ENCODE measurements at places on chromosomes 13 and 19.

- no peak for DNase-seq
These were observed 12.4 kb downstream of the TNFSF13B start for GRCh38 chr13:108281901-108282300.

DNA sequence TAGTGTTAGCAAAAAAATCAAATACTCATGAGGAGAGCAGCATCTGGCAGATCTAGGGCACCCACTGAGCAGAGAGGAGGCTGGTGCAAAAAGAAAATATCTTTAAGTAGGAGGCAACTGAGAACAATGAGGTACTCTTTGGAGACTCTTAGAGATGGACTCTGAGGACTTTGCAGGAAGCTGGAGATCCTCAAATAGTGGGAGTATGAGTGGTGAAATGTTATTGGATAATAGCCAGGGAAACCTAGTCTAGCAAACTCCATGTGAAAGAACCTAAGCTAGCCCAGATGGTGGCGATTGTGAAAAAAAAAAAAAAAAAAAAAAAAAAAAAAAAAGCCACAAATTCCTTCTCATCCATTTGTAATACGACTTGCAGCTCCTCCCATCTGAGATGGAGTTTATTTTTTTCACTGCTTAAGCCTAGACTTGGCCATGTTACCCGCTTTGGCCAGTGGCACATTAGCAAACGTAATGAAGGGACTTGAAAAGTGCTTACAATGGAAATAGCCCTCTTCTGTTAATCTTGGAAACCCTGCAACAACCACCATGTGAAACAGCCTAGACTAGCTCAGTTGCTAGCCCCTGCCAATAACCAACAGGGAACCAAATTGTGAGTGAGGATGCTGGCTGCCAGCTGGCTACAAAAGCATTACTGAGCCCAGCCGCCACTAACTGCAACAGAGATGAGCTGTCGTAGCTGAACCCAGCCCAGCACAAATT lies 476.2 kb downstream of the KLF12 start:
- DNase-seq = peak; percentile 35

DNA sequence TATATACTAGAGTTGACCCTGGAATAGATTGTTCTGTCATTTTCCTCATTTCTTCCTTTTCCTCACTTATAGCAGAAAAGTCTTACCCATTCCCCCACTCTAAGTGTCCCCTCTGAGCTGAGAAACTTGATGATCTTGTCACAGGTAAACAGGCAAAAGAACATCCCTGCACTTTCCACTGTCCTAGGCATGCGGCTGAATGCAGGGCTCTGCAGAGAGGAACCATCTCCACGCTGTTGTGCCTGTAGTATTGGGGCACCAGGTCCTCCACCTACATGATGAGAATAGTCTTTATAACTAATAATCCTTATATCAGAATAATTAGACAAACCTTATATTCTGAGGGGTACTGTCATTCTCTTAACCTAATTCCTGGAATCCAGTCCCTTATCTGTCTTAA lies 211.3 kb downstream of the RBM26 start:
- DNase-seq = no peak

DNA sequence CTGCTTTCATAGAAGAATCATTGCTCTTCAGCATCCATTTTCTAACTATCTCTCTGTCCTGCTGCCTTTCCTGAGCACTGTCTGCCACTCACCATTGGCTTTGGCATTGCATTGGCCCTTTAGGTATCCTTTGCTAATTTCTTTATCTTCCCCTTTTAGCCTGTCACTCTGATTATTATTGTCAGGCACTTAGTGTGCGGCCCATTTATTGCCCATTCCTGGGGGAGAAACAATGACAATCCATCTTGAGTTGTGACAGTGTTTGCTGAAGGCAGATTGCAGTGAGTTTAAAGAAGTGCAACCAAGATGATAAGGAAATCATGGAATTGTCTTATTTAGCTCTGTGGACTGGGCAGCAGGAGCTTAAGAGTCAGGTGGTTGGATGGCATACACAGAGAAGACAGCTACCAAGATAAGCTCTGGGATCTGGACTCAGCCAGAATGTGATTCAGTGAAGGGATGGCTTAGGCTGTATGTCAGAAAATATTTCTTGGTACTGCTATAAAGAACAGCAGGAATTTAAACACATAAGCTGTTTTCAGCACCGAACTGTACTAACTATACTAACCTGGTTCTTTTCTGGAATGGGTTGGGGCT lies 25.3 kb downstream of the B3GLCT start:
- DNase-seq = no peak

DNA sequence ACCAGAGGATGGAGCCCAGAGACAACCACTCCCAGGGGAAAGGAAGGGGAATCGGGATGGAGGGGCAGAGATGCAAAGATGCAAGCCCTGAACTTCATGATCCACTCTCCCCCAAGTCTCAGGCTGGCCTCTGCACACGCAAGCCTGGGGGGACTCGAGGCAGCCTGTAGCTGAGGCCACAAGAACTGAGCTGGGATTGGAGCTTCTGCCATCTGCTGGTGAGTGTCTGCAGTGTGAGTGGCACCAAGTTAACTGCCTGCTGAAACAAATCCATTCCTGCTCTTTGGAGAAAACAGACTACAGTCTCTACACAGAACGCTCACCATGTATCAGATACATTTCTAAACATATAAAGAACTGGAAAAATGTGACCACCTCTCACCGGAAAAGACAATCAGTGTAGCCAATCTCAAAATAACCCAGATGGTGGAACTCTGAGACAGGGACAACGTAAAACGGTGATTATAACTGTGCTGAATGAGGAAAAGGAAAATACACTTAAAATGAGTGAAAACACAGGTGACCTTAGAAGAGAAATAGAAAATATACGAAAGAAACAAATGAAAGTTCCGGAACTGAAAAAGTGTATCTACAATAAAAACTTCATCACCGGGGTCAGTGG lies 62.1 kb downstream of the KLF2 start:
- DNase-seq = peak; percentile 69

DNA sequence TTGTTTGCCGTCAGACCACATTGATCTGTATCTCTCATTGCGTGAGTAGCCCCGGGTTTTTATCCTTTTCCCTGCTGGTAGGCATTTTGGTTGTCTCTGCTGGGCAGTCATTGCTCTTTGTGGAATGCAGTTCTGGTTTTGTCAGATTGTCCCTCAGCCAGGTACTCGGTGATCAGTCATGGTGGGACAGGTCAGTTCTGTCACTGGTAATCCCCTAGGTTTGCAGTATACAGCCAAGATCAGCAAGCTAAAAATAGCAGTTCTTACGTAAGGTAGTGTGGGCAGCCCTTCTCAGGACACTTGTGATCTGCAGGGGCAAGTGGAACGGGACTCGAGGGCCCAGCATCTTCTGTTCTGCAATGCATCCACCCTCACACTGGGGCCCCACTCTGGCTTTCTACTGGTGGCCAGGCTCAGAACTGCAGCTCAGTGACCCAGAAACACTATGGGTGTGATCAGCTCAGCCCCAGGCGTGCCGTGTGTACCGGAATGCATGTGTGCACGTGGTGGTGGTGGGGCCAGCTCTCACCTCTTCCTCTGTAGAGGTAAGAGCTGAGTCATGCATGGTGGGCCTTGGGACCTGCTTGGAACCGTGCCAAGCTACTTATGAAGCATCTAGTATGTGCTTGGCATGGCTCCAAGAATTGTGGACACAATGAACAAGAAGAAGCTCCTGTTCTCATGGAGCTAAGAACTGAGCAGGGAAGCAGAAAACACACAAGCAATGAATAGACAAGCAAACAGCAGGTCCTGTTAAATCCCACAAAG lies 6.3 kb downstream of the PLEKHF1 start:
- no peak for DNase-seq

DNA sequence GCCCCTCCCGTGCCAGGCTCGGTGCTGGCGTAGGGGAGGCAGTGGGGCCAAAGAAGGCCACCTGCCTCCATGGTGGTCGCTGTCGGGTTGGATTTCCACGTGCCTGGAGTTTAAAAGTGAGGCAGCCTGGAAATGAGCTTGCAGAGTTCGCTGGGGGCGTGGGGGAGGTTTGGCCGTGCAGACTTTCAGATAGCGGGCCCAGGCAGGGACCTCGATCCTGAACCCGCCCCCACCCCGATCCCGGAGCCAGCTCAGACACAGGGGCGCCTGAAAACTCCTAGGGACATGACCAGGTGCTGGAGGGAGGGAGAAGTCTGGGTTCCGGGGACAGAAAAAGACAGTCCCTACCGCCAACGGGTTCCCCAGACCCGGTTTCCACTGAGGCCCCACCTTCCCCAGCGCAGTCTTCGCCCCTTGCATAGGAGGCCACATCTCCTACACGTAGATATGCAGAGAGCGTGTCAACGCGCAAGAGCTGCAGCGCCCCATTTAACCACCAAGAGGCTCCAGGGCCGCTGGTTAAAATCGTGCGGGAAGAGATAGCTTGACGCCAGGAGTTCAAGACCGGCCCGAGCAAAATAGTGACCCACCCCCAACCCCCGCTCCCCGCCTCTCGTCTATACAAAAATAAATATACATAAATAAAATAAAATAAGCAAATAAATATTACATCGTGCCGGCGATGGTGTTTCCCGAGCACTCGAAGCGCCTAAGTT lies 8.5 kb downstream of the CCDC8 start:
- DNase-seq = no peak

DNA sequence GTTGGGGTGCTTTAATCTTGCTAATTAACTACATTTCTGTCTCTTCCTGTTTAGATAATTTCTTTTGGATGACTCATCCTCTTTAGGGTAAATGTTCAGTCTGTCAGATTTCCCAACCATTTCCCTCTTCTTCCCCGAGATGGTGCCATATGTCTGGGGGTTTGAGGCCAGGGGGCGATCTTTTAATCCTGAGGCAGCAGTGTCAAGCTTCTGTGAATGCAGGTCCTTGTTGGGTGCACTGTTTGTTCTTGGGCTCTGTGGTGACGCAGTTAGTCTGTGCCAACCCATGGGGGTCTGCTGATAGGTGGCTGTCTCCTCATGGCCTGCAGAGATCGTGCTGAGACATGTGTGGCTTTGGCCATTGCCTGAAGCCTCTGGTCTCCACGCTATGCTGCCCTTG lies 420.4 kb downstream of the NDFIP2 start:
- peak; percentile 15 for DNase-seq

DNA sequence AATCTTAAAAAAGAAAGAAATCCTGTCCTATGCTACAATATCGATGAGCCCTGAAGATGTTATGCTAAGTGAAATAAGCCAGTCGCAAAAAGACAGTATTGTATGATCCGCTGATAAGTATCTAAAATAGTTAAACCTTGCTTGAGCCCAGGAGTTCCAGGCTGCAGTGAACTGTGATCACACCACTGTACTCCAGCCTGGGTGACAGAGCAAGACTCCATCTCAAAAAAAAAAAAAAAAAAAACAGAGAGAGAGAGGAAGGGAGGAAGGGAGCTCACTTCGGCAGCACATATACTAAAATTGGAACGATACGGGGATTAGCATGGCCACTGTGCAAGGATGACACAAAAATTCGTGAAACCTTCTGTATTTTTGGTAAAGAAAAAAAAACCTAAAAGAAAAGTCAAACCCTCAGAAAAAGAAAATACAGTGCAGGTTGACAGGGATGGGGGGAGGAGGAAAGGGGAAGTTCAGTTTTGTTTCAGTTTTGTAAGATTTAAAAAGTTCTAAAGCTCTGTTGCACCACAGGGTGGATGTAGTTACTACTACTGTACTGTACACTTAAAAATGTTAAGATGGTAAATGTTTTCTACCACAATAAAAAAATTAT lies 8.4 kb downstream of the CLASRP start:
- no peak for DNase-seq

DNA sequence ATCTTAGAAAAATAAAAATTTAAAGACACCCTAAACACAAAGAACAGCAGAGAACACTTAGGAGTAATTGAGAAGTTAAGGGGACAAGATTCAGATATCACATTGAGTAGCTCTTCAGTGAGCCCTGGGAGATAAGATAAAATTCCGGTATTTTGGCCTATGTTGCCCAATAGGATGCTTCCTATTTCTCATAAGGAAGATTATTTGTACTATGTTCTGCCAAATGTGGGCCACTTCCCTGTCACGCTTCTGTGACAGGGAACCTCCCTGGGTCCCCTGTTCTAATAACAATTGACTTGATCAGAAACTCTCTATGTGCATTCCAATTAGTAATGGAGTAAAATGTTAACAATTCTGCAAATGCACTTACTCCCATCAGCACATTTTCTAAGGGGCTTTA lies 310.7 kb downstream of the MYO16 start:
- no peak for DNase-seq

GRCh38 chr19:44806291-44806690 lies 2.6 kb upstream of the BCAM start:
- DNase-seq = no peak

- no peak for DNase-seq
These were observed 138.6 kb downstream of the KCNRG start for GRCh38 chr13:50153876-50154275.

- DNase-seq = no peak
These were observed 74.5 kb downstream of the ZIC5 start for GRCh38 chr13:99897076-99897440.

- no peak for DNase-seq
These were observed 6.3 kb upstream of the ZNF160 start for GRCh38 chr19:53109527-53109926.

GRCh38 chr19:1206150-1206863 lies 729 bp downstream of the STK11 start:
- DNase-seq = peak; percentile 29

DNA sequence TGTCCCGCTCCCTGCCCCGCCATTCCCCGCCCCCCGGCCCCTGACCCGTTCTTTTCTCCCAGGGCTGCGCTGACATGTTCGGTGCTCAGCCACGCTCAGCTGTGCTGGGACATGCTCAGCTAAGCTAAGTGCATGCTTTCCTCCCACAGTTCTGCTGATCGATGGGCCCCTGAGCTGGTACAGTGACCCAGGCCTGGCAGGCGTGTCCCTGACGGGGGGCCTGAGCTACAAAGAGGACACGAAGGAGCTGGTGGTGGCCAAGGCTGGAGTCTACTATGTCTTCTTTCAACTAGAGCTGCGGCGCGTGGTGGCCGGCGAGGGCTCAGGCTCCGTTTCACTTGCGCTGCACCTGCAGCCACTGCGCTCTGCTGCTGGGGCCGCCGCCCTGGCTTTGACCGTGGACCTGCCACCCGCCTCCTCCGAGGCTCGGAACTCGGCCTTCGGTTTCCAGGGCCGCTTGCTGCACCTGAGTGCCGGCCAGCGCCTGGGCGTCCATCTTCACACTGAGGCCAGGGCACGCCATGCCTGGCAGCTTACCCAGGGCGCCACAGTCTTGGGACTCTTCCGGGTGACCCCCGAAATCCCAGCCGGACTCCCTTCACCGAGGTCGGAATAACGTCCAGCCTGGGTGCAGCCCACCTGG lies 3.7 kb downstream of the TNFSF9 start:
- DNase-seq = no peak

GRCh38 chr13:58992478-58993042 lies 1171.2 kb downstream of the DIAPH3 start:
- no peak for DNase-seq

All from adipocyte (in vitro differentiated cells).